Inflammatory macrophage treated with lipopolysaccharide for 1 hour (primary cell): ENCODE measurements at places on chromosomes 4 and X.

- DNase-seq = no peak
These were observed 122.9 kb downstream of the RS1 start for GRCh38 chrX:18548996-18549395.

DNA sequence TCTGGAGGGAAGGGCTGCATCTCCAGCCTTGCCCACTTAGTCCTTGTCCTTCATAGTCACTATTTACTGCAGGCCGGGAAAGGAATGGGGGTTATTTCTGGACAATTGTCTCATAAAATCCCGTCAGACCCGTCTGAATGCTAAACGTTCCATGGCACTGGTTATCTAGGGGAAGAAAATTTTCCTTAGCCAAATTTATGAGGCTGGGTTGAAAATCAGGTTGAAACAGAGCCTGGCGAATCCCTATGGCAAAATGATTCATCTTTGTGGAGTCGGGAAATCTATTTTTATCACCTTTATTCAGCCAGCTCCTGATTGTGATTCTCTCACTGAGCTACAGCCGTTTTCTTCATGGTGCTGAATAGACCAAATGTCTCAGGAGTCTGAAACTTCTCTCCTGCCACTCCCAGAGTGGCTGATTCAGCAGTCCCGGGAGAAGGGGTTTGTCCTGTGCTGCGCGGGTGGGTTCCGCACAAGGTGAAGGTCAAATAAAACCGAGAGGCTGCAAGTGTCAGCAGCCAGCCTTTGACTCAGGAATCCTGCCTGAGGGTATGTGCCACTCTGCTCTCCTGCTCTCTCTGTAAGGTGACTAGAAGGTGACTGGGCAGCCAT lies 1.0 kb downstream of the LIMCH1 start:
- DNase-seq = no peak

DNA sequence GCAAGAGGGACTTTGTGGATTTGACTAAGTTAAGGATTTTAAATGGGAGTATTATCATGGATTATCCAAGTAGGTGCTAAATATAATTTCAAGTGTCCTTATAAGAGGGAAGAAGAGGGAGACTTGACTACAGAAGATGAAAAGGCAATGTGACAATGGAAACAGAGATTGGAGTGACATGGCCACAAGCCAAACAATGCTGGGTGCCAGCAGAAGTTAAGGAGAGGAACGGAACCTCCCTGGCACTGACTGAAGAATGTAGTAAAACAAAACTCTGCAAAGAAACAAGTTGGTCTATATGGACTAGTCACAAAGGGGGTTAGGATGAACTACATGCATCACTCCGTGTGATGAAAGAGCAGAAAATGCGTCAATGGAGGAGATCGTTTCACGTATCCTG lies 395.8 kb upstream of the GALNT7 start:
- no peak for DNase-seq

- no peak for DNase-seq
These were observed 34.8 kb downstream of the EGF start for GRCh38 chr4:109947457-109947856.

GRCh38 chr4:74364256-74364651 lies 691 bp upstream of the EREG start:
- DNase-seq = no peak

- no peak for DNase-seq
These were observed 1019.7 kb downstream of the STPG2 start for GRCh38 chr4:97123573-97123972.

DNA sequence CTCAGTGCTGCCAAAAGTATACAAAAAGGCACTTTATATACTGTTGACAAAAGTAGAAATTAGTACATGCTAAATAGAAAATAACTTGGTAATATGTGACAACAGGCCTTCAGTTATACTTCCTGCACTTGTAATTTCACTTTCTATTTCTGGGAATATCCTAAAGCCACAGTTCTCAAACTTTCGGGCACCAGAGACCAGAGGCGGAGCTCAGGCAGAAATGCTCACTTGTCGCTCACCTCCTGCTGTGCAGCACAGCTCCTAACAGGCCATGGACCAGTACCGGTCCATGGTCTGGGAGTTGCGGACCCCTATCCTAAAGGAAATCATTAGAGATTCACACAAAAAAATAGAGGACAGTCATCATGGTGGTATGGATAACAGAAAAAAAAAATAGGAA lies 25.7 kb downstream of the ACSL4 start:
- DNase-seq = peak; percentile 45

GRCh38 chrX:148552775-148553174 lies 52.4 kb downstream of the AFF2 start:
- DNase-seq = peak; percentile 10

GRCh38 chr4:122170775-122171174 lies 18.6 kb downstream of the BLTP1 start:
- DNase-seq = no peak

- DNase-seq = no peak
These were observed 9.3 kb upstream of the EFHC2 start for GRCh38 chrX:44352758-44353157.

GRCh38 chr4:120517966-120518365 lies 404.6 kb downstream of the PRDM5 start:
- DNase-seq = no peak

DNA sequence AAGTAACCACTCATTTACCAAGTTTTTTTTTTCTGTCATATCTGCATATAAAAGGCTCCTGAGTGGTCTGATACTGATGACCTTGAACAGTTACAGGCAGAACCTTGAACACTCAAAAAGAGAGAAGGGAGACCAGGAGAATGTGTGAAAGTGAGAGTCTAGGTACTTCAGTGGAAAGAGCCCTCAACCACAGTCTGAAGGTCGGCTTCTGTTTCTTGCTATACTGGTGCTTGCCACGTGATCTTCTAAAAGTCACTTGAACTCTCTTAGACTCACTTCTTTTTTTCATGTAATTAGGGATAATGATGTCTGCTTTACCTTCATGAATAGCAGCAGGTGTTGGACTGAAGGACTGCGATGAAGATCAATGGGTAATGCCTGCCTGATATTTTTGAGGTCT lies 22.8 kb downstream of the GABRB1 start:
- no peak for DNase-seq

DNA sequence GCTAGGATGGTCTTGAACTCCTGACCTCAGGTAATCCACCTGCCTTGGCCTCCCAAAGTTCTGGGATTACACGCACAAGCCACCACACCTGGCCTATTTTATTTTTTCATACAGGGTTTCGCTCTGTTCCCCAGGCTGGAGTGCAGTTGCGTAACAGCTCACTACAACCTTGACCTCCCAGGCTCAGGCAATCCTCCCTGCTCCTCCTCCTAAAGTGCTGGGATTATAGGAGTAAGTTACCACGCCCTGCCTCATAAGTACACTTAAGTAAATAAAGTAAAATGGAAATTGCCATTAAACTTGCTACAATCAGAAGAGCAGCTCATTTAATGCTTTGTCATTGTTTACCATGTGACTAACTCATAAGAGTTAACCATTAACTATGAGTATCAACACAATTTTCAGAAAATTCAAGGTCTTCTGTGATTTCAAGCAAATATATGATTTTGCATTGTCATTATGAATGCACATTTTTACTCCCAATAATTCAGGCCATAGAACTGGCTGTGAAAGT lies 12.3 kb downstream of the UGDH start:
- no peak for DNase-seq

DNA sequence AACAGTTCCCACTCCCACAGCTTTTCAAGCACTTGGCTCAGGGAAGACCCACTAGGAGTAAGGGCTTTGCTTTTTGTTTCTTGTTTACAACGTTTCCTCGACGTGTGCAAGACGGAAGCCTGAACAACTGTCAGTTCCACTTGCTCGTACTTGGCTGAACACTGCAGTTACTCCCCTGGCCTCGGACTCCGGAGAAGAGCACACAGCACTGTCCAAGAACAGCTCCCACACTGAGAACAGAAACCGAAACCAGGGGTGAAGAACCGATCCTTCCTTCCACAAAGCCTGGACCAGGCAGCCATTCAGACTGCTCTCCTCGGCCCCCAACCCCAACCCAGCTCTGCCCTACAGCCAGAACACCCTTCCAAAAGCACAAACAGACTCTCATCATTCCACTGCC lies 25.5 kb downstream of the IRF2 start:
- peak; percentile 67 for DNase-seq

GRCh38 chr4:167185465-167185864 lies 48.8 kb downstream of the SPOCK3 start:
- no peak for DNase-seq

GRCh38 chr4:186216465-186217024 lies 10.8 kb upstream of the KLKB1 start:
- no peak for DNase-seq

GRCh38 chrX:43666311-43666912 lies 10.3 kb downstream of the MAOA start:
- DNase-seq = no peak

- DNase-seq = no peak
These were observed 26.3 kb downstream of the UPF3B start for GRCh38 chrX:119826399-119826959.

- no peak for DNase-seq
These were observed 23.0 kb downstream of the CASK start for GRCh38 chrX:41900321-41900720.

GRCh38 chr4:133058701-133059100 lies 90.4 kb upstream of the PCDH10 start:
- no peak for DNase-seq

GRCh38 chrX:40262157-40263013 lies 164.6 kb upstream of the BCOR start:
- DNase-seq = no peak

DNA sequence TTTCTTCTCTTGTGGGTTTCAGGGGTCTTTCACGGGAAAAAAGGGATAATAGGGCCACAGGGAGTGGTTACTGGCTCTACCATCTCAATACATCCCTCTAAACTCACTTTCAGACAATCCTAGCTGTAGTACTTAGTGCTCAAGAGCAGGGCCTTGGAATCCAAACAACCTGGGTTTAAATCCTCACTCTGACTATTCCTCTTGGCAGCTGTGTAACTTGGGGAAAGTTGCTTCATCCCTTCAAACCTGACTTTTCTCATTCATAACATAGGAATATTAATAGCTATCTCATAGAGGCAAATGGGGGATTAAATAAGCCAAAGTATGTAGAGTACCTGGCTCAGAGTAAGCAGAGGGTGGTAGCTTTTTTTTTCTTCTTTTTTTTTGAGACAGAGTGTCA lies 32.4 kb downstream of the CCNG2 start:
- DNase-seq = no peak

DNA sequence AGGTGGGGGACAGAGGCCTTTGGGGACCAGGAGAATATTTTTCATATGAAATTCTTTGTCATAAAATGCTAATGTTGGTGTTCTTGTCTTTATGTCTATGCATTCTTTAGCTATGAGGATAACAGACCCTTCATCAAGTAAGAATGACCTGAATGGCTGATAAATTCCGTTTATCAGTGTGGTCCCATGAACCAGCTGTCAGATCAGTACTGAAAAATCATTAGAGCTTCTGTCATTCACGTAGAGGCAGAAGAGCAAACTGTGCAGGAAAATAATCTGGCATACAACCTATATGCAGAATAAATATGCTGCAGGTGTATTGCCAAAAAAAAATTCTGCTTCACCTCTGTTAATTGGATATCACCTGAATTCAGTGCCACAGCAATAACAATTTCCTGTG lies 828.6 kb downstream of the ADGRL3 start:
- DNase-seq = no peak

DNA sequence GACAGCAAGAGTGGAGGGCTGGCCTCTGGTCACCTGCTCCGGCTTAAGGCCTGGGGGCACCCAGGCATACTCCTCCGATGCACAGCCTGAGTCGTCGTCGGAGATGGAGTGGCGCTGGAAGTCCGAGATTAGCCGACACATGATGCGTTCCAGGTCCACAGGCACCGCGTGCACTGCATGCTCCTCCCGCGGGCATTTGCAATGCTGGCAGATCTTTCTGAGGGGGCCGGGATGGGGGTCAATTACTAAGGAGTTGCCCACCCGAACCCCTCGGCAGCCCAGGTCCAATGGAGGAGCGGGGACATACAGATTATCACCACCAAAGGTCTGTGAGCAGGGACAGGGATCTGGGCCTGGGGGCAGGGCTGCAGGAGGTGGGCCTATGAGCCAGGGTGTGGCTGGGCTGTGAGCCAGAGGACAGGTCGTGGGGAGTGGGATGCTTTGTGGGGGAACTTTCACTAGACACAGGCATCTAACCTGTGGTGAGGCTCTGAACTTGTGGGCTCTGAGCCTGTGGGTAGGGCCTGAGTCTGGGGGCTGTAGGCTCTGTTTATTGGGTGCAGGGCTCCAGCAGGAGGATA lies 2.4 kb downstream of the PRICKLE3 start:
- DNase-seq = no peak

DNA sequence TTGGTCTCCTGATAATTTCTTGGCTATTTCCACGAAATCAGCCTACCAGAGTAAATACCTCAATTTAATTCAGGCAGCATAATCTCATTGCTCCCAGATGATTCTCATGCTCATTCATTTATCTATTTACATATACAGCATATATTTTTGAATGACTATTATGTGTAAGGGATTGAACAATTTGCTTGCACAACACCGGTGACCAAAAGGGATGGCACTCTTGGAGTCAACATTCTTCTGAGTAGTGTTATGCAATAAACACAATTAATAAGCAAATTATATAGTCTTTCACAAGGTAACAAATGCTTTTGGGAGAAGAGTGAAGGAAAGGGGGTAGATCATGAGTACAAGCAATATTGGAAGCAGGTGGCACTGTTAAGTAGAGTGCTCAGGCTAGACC lies 1015.3 kb downstream of the ARAP2 start:
- no peak for DNase-seq

- DNase-seq = no peak
These were observed 146.7 kb upstream of the PSAPL1 start for GRCh38 chr4:7581477-7581876.

- DNase-seq = no peak
These were observed 75.4 kb downstream of the DCHS2 start for GRCh38 chr4:154416190-154416547.
